Stimulated activated CD4-positive, alpha-beta T cell treated with anti-CD3 and anti-CD28 coated beads, TNF-alpha, amount 100 ng/mL, for 24 hours (primary cell): ENCODE measurements at places on chromosomes 6 and 20.

GRCh38 chr6:52539607-52540006, 37.3 kb downstream of the TRAM2 start:
- no peak for DNase-seq

GRCh38 chr6:163083141-163083540, 331.4 kb upstream of the QKI start:
- no peak for DNase-seq

DNA sequence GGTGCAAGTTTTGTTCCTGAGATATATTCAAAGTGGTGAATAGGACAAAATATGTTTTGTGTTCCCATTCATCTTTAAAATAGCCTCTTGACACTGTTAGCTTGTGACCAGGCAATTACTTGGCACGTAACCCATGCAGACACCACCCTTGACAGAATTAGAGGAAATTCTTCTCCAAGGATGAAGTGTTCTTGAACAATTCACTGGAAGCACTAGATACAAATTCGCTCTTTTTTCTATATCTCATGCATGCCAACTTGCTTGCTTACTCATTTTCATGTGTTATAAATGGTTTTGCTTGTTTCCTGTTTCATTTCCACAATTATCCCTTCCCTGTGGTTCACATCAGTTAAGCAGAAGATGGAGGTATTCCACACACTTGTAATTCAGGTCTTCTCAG, 105.2 kb upstream of the MAN1A1 start:
- DNase-seq, result no peak

DNA sequence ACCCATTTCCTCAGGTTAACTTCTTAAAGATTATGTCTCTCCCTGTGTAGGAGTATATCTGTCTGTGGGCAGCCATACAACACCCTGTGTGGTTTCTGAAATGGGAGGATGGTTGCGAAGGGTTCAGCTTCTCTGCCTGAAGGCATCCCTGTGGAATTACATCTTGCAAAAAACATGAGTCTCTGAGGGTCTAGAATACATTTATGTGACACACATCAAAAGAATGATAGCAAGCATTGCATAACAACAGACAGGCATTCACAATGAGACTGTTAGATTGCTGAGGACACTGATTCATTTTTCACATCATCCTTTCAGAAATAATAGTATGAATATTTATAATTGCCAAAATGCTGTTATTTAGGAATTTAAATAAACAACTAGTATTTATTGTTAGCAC, 670.9 kb downstream of the HTR1B start:
- DNase-seq, result no peak

GRCh38 chr20:18908109-18908508, 94.5 kb downstream of the SCP2D1 start:
- DNase-seq, result no peak

GRCh38 chr20:32333181-32333987, 24.7 kb upstream of the ASXL1 start:
- peak; percentile 35 for DNase-seq

DNA sequence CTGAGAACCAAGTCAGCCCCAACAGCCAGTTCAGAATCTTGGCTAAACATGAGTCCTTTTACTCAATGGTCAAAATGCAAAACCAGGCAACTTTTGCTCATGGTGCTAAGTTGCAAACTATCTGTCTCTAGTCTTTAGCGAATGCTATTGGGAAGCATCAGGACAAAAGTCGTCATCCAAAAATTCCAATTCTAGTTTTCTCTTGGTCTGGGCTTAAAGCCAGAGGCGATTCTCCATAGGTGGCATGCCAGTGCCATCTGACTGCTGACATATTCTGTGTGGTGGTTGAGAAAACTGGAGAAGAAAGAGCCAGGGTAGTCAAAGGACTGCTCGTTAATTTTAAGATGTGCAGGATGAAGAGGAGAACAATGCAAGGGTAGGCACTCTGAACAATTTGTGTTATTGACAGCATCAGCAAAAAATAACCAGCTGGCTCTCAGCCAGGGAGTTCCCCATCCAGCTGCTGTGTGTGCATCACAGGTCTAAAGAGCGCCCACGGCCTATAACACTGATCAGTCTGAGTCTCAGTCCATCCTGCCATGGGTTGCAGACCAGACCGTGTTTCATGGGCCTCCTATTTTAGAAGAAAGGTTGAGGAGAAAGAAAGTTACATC, 313.6 kb downstream of the ALDH8A1 start:
- no peak for DNase-seq

DNA sequence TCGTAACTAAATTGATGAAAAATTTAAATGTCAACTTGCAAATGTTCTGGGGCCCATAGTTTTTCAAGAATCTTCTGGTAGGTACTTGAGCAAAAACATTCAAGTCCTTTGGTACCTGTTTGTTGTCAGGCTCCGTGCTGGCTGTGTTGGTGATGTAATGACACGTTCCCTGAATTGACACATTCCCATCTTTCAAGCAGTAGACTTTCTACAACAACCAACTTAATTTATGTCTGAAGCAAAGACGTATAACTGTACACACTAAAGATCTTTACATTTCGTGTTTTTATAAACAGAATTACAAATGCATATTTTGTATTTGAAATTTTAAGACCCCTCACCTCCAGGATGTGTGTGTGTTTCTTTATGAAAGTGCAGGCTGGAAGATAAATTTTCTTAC, 49.5 kb downstream of the NCOA3 start:
- no peak for DNase-seq

GRCh38 chr6:126066053-126067048, 80.0 kb downstream of the TRMT11 start:
- DNase-seq, result no peak

- DNase-seq, result no peak
These were observed 16.6 kb downstream of the POPDC3 start for GRCh38 chr6:105163183-105163582.

GRCh38 chr6:119637768-119638167, 288.2 kb upstream of the MAN1A1 start:
- DNase-seq, result no peak

DNA sequence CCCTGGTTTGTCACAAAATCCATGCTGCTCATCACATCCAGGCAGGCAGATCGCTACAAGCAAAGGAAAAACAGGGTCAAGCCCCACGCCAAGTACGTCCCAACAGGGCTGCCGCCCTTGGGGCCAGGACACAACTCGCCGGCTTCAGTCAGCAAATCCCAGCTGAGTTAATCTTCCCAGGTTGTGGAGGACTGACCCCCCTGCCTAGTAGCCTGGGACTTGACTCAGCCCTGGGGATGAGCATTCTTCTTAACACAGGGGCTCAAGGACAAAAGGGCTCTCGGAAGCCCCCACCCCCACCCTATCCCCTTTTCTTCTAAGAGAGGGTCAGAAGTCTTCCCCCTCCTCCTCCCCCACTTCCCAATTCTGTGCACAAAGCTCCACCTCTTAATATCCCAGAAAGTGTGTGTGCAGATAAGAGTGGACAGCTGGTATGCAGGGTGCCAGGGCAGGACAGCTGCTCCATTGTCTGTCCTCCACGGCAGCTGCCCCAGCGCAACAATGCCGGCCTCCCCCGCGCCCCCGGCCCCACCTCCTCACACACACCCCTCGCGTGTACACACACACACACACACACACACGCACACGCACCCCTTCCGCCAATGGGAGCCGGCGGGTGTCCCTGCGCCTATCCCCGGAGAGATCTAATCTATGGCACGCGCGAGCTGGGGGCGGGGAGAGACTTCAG, 4.5 kb downstream of the DLL1 start:
- DNase-seq, result no peak

GRCh38 chr6:128882991-128883611, at the start of gene LAMA2:
Gene LAMA2 (plus strand): TSS chr6:128883138. CDS start chr6:128883246, 108 bp downstream.
- DNase-seq, result no peak

DNA sequence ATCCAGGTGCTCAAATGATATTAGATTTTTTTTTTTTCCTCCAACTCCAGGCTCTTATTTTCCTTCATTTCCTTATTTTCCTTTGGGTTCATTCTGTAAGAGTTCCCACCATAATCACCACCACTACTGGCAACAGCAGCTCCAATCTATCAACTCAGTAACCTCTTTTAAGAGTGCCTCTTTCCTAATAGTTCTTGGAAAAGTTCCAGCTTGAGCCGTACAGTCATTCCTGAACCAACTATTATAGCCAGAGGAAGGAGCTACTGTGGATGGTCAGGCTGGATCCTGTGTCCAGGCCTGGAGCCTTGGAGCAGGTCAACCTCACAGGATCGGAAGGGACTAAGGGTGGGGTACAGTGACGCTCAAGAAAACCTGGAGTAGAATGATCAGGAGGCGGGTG, 4.2 kb upstream of the ANGPT4 start:
- no peak for DNase-seq

DNA sequence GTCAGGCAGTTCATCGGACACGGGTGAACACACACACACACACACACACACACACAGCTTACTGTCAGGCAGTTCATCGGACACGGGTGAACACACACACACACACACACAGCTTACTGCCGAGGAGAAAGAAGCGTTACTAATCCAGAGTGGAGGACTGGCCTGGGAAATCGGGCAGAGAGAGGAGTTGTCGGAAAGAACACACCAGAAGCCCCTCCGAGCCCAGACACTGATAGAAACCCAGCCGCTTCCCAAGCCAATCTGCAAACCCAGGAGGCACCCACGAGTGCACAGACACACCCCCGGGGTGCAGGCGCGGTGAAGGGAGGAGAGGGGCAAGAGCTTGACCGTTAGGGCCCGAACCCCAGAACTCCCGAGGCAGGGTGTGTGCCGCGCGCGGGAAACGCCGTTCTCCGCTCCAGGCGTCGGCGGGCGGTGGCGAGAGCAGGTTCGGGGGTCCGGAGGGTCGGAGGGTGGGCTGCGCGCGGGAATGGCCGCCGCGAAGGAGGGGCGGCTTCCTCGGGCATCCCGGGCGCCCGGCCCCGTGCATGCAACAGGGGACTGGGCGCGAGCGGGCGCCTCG, 636 bp downstream of the ELOVL2 start:
- no peak for DNase-seq

DNA sequence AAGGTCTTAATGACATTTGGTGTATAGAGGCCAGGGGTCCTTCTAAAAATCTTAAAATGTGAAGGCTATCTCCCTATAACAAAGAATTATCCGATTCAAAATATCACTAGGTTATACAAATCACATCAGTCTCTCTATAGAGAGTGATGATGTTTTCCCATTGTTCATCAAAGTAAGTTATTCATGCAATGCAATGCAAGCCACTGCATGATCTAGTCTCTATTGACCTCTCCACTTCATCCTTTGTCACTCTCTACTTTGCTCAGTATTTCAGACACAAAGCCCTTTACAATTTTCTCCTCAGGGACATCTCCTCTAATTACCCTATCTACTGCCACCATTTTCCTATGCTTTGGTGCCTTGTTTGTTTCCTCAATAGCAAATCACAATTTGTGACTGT, 628.0 kb downstream of the HTR1B start:
- no peak for DNase-seq

DNA sequence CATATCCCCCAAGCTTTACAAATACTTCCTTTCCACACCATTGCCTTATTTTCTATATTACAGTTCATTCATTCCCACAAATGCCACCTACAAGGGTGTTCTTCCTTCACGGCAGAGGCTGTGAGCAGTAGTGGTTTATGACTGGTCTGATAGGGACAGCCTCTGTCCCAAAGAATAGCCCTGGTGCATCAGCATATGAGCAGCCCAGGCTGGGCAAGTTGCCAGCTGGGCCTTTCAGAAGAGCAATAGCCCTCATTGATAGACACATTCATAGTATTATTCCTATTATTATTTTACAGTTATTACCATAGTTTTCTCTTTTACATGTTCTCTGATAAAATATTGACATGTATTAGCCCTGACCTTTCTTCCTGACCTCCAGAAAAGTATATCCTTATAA, 149.9 kb downstream of the MMS22L start:
- no peak for DNase-seq

DNA sequence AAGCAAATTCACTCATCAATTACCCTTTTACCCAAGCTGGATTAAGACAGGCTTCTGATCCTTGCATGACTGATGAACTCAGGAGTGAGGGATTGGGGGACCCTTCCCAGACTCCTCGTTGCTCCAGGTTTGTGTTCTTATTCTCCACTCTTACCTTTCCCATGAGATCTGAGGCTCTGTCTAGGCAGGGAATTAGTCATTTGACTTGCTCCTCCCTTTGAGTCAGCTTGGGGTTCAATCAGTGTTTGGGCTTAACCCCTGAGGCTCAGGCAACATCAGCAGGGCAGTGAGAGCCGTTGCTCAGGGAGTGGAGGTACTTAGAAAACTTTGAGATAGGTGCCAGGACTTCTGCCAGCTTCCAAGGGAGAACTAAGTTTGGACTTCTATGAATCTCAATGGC, 20.7 kb upstream of the TOX2 start:
- DNase-seq, result no peak

DNA sequence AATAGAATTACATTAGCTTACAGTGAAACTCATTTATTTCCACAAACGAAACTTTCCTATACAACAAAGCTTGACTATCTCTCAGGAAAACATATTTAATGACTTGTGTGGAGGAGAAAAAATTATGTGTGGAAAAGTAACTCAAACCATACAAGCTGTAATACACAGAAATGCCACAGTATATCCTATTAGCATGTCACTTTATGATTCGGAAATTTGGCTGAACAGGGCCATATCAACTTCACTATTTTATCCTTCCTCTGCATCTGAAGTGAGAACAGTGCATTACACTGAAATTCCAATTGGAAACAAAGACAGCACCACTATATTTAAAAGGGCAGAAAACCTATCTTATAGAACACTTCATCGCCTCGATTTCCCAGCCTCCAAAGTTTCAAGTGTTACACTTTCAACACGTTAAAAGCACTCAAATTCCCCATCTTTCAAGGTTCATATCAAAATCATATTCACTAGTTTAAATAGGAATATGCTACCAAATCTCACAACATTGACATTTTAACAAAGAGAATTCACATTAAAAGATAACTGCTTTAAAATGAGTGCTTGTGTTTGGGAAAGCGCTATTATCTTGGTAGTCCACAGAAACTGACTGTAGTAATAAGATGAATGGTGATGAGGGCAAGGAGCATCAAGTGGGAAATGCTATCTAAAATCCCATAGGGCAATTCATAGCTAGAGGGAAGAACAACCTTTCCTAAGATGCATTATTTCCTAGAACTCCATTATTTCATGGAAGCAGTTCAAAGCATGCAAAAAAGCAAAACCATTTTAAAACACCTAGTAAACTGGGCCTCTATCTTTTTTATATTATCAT, 1.8 kb downstream of the REV3L start:
- no peak for DNase-seq

GRCh38 chr6:1667012-1667804, 57.5 kb downstream of the FOXC1 start:
- DNase-seq, result no peak

DNA sequence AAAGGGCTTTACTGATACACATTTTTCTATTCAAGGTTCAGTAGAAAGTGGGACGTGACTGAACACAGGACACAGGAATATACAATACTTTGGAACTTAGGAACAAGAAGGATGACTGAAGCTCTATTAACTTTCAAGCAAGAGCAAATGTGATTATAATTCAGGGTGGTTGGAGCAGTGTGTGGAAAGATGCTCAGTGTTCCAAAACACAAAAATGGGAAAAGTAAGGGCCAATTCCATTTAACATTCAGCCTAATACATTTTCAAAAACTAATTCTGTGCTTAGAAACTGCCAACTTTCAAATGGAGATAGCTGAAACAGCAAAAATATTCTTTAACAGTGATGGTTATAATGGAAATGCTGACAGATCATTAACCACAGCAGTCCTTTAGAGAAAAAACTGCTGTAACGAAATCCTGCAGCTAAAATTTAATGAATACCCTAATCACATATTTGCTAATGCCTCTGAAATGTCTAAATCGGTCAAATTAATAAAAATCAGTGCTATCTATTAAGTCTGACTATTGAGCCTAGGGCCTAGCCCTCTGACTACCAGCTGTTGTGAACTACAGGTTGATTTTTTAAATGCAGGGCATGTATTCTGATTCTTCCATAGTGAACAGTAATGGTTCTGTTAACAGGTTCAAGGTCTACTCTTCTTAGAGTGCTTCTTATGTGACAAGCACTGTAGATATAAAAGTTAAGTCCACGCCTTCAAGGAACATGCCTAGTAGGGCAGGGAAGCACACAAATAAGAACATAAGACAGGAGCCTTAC, 45.9 kb downstream of the RARS2 start:
- no peak for DNase-seq
